Retina (tissue), 1 donor: ENCODE measurements at places on chromosomes 1 and 21.

DNA sequence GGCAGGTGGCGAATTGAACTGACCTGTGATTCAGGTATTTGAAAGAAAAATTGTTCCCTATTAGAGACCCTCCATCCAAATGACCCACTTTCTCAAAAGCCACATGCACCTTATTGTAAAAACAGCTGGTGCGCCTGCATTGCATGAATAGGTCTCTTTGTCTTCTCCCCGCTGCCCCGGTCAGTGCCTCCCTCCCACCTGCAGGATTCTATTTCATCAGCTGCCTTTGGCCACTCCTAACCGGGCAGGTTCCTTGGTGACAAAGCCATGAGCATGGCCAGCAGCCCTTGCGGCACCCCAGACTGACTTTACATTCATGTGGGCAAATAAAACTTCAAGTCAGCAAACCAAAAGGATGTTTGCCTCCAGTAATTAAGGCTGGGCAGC, 6.4 kb downstream of the TMPRSS3 start:
- peak; percentile 47 for DNase-seq

DNA sequence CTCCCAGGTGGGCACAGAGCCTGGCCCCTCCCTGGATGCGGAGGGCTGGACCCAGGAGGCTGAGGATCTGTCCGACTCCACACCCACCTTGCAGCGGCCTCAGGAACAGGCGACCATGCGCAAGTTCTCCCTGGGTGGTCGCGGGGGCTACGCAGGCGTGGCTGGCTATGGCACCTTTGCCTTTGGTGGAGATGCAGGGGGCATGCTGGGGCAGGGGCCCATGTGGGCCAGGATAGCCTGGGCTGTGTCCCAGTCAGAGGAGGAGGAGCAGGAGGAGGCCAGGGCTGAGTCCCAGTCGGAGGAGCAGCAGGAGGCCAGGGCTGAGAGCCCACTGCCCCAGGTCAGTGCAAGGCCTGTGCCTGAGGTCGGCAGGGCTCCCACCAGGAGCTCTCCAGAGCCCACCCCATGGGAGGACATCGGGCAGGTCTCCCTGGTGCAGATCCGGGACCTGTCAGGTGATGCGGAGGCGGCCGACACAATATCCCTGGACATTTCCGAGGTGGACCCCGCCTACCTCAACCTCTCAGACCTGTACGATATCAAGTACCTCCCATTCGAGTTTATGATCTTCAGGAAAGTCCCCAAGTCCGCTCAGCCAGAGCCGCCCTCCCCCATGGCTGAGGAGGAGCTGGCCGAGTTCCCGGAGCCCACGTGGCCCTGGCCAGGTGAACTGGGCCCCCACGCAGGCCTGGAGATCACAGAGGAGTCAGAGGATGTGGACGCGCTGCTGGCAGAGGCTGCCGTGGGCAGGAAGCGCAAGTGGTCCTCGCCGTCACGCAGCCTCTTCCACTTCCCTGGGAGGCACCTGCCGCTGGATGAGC, 34.2 kb downstream of the TRIM11 start:
- DNase-seq, result no peak

DNA sequence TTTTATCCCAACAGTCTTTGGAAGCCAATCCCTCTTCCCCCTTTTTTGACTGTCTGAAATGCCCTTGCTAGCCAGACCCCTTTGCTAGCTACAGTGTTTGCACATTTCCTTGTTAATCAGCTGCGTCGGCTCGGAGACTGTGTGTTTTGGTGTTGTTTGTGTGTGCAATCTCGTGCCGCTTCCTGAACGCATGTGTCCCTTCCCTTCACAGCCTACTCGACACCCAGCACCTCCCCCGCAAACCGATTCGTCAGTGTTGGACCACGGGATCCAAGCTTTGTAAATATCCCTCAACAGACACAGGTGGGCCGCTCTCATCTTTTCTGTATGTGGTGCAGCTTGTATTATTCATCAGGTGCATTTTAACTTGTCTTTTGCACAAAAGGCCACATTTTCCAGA, 298.7 kb downstream of the TM2D1 start:
- DNase-seq, result no peak

DNA sequence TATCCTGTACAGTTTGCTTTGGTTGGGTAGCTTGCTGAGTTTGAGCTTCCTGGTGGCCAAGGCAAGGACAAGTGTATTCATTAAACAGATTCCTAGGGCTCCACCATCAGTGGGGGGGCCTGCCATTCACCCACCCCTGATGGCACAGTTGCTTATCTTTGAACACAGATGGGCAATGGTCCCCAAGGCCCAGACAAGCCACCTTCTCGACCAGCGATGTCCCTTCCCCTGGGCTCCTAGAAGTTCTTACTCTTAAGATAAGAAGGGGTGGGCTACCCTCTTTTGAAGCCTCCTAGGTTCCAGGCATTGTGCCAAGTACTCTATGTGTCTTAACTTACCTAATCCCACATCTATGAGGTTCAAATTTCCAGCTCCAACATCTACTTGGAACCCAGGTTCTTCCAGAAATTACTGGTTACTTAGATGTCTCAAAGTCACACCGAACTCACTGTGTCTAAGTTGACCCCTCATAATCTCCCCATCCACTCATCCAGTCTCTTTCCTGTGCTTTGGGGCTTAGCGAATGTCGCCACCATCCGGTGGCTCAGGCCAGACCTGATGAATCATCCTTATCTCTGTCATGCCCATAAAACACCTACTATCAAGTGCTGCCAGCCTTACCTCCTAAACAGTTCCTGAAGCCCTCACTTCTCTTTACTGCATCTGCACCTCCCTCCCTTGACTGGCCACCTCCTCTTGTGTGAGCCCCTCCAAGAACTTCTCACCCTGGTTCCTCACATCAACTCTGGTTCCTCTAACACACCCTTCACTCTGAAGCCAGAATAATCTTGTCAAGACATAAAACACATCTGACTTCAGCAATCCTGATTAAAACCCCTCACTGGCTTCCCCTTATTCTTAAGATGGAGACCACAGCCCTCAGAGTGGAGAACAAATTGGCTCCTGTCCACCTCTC, 50.1 kb downstream of the KLHDC7A start:
- no peak for DNase-seq

DNA sequence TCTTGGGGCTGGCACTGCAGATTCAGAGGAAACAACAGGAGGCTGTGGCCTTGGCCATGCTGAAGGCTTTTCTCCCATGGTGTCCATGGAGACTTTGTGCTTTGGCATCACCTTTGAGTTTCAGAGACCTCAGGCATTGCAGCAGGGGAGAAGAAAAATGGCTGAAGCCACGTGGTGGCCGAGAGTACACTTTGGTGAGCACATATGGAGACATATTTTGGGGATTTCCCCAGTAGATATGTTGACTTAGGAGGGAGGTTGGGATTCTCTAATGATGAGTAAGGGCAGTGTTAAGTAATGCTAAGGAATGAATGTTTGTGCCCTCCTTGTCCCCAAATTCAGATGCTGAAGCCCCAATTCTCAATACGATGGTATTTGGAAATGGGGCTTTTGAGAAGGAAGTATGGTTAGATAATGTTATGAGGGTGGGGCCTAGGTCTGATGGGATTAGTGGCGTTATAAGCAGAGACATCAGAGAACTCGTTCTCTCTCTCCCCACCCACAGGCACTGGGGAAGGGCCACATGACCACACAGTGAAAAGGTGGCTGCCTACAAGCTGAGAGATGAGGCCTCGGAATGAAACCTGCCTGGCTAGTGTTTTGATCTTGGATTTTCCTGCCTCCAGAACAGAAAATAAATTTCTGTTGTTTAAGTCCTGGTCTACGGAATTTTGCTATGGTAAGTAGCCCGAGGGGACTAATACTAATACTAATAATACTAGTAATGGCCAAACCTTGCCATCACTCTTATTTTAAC, 98.6 kb downstream of the TBX19 start:
- DNase-seq, result no peak

DNA sequence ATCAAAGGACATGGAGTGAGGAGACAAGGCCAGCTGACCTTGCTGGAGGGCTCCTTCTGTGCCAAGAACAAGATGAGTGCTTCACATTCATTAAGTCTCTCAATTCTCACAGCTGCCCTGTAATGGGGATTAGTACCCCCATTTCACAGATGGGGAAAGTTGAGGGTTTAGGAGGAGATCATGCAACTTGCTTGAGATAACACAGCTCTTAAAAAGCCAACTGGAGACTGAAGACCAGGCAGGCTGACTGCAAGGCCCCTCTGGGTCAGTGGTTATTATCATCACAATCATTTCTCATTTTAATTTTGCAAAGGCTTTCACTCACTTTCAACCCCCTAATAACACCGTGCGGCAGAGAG, 46.8 kb downstream of the GPR161 start:
- DNase-seq, result no peak

- peak; percentile 37 for DNase-seq
Measured at GRCh38 chr1:201628490-201628889, 89.6 kb downstream of the NAV1 start.

- no peak for DNase-seq
Measured at GRCh38 chr1:31521761-31522555, 54.4 kb upstream of the TINAGL1 start.

- DNase-seq, result peak; percentile 9
Measured at GRCh38 chr1:1593834-1594601, 5.9 kb downstream of the FNDC10 start.

- DNase-seq, result peak; percentile 69
Measured at GRCh38 chr1:94335950-94336349, 82.2 kb upstream of the ABCD3 start.

DNA sequence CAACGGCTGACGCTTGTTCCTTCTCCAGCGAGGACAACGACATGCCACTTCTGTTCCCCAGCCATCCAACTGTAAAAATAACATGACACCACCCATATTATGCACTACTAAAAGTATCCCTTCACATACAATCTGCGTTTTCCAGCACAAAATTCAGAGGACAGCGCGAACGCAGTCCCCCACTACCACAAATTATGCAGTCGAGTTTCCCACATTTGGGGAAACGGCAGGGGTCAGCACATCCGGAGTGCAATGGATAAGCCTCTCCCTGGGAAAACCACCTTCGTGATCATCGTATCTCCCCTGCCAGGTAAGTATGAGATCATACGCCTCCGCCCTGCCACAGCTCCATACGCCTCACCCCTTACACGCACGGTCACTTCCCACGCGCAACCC, 120.9 kb downstream of the PPIAL4G start:
- DNase-seq, result no peak

GRCh38 chr1:245807306-245807705, 652.5 kb downstream of the KIF26B start:
- DNase-seq, result no peak

DNA sequence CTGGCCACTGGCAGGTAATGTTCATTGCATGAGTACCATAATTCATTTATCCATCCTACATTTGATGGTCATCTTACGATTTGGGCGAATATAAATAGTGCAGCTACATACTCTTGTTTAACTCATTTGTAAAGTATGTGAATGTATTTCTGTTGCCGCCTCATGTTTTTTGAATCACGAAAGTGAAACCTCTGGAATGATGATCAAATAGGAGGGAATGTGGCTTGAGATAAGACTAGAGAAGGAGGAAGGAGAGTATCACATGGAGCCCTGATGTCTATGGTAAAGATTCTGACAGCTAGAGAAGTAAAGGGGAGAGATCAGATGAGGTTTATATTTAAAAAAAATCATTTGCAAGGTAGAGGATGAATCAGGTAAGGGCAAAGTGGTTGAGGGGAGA, 8.0 kb downstream of the MRPS14 start:
- DNase-seq, result no peak
